Ovary (tissue), 10 donors: ENCODE measurements at places on chromosomes 1 and 21. TPM values are rescaled to one million over a fixed set of nuclear protein-coding genes. Genes with fewer than 3 reads are reported as not detected.
A peak's percentile ranks its signal among the peaks of the same experiment; 100 is the strongest.

- H3K4me1 ChIP-seq: peaks cover 12% of the 10 kb centered on the region
- no peaks in the 10 kb centered on the region for H3K36me3 ChIP-seq
- peak; percentile 90 for DNase-seq
- H3K27me3 ChIP-seq: no peaks in the 10 kb centered on the region
Observed at GRCh38 chr1:32205401-32206370, at the start of gene IQCC. Gene IQCC, plus strand, starts transcription at chr1:32205671. Its CDS starts 11 bp downstream, at chr1:32205682.

DNA sequence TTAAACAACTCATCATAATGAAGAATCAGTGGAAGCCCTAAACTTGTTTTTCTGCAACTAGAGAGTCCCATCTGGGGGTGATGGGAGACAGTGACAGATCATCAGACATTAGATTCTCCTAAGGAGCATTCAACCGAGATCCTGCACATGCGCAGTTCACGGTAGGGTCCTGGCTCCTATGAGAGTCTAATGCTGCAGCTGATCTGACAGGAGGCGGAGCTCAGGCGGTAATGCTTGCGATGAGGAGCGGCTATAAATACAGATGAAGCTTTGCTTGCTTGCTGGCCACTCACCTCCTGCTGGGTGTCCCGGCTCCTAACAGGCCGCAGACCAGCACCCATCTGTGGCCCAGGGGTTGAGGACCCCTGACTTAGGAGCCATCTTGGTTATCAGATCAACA is 247.2 kb downstream of the FMN2 start:
- H3K27me3 ChIP-seq: no peaks in the 10 kb centered on the region
- H3K36me3 ChIP-seq: no peaks in the 10 kb centered on the region
- no peak for DNase-seq
- no peak overlapping the region for H3K4me3 ChIP-seq

GRCh38 chr1:202374099-202374498 is 25.6 kb downstream of the PPP1R12B start:
- no peaks in the 10 kb centered on the region for H3K4me1 ChIP-seq
- no peak for DNase-seq
- no peak overlapping the region for H3K4me3 ChIP-seq
- no peak overlapping the region for H3K27ac ChIP-seq
- no peaks in the 10 kb centered on the region for H3K27me3 ChIP-seq

- H3K4me3 ChIP-seq: no peak overlapping the region
- H3K27ac ChIP-seq: no peak overlapping the region
- no peaks in the 10 kb centered on the region for H3K36me3 ChIP-seq
- no peak for DNase-seq
Observed at GRCh38 chr1:223756806-223757700, 44.7 kb downstream of the CAPN2 start.

DNA sequence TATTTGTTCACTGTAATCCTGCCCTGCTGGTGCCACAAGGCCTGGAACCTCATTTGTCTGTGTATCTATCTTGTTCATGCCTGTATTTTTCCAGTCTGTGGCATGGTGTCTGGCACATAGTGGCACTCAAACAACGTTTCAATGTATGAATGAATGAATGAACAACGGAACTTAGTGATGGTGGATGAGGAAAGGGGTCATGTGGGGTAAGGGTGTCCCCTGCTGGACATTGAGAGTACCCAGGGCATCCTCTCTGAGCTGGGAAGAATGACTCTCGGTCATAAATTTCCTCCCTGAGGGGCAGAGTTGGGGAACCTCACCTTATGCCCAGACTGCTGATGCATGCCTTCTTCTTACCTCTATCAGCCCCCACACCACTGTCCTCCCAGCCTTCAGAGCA is 18.9 kb upstream of the ZNF683 start:
- H3K36me3 ChIP-seq: no peaks in the 10 kb centered on the region
- H3K27me3 ChIP-seq: no peaks in the 10 kb centered on the region
- H3K4me3 ChIP-seq: no peak overlapping the region
- no peak for DNase-seq

- H3K4me3 ChIP-seq: no peak overlapping the region
- H3K27me3 ChIP-seq: no peaks in the 10 kb centered on the region
- H3K36me3 ChIP-seq: no peaks in the 10 kb centered on the region
- no peak overlapping the region for H3K27ac ChIP-seq
- H3K4me1 ChIP-seq: no peaks in the 10 kb centered on the region
- DNase-seq: peak; percentile 60
Observed at GRCh38 chr1:150922519-150922975, 3.6 kb upstream of the SETDB1 start.

DNA sequence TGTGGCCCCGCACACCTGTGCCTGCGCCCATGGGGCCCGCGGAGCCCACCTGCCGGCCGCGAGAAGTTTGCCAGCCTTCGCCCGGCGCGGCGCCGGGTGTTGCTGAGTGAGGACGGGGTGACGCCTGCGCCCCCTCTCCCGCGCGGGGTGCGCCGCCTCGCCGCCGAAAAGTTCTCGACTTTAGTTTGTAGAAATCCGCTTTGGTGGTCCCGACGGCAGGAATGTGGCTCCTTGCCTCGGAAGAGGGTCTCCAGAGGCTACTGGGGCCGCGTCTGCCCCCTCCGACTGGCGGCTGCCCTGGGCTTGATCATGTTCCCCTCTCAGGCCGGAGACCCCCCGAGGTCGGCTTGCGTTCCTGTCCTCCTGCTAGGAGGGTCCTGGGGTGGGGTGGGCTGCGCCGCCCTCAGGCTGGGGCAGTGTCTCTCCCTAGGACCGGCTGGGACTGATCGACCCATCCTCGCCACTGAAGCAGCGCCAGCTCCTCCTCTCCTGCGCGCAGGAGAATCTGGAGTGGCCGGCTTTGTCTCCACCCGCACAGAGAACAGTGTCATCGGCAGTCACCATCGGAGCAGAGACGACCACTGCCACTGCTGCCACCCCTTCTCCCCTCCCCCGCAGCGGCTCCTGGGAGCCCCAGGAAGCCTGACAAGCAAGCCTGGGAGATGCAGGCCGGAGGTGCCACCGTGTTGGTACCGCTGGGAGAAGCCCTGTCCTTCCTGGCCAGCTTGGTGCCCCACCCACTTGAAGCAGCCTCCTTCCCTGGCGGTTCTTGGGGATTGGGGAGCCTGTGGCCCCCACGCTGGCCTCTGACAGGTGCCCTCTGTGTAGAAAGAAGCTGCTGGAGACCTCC is 553 bp upstream of the SLC30A2 start:
- no peak for DNase-seq
- H3K4me3 ChIP-seq: no peak overlapping the region
- H3K4me1 ChIP-seq: no peaks in the 10 kb centered on the region

DNA sequence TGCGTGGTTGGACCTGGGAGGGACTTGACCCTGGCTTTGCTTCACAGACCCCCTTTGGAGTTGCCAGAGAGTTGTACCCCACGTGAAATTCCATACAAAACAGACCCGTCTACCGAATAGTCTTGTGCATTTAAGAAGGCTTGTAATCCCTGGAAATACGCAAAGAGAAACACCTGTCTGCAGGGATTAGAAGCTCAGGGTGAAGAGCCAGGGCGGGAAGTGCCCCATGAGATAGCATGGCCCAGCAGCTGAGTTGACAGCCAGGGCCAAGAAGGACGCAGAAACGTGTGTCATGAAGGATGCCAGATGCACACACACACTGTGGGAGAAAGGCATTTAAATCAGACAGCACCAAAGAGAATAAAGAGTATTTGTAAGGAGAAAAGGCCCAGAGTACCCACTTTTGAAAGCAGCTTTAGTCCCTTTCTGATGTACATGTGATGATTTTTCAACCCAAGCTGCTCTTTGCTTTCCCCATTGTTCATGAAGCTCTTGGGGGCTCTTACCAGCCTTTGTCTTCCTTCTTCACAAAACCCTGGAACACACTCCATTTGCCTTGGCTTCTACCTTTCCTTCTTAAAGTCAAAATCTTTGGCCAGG is 46.6 kb downstream of the PCP4 start:
- no peak overlapping the region for H3K27ac ChIP-seq
- no peaks in the 10 kb centered on the region for H3K27me3 ChIP-seq
- H3K4me1 ChIP-seq: no peaks in the 10 kb centered on the region
- H3K4me3 ChIP-seq: no peak overlapping the region
- H3K36me3 ChIP-seq: no peaks in the 10 kb centered on the region

OLIG2 gene
- total RNA-seq: not detected

C8B gene
- total RNA-seq: not detected

PRR9 gene
- not detected for total RNA-seq

PDPN gene
- total RNA-seq: 35.4 TPM

DDR2 gene
- total RNA-seq: 118 TPM

MYOC gene
- 1.2 TPM for total RNA-seq
